ENCODE measurements at places on chromosomes 4 and X.

DNA sequence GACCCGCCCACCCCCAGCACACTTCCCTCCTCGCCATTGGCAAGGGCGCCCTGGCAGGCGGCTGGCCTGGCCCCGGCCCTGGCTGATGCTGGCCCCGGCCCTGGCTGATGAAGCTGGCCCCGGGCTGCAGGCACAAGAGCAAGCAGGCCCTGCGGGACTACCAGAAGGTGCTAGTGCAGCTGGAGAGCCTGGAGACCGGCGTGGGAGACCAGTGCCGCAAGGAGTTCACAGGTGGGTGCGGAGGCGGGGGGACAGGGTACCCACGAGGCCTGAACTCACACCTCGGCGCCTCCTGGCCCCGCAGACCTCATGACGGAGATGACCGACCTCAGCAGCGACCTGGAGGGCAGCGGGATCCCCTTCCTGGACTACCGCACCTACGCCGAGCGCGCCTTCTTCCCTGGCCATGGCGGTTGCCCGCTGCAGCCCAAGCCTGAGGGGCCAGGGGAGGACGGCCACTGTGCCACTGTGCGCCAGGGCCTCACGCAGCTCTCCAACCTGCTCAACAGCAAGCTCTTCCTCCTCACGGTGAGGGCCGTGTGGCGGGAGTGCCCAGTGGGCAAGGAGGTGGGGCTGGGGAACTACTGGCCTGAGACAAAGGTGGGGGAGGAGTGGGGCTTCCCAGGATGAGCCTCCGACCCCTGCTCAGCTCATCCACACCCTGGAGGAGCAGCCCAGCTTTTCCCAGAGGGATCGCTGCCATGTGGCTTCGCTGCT is 6.1 kb upstream of the SRPK3 start:
- DNase-seq = no peak

- DNase-seq = no peak
These were observed 980.8 kb upstream of the GRID2 start for GRCh38 chr4:91322961-91323360.

DNA sequence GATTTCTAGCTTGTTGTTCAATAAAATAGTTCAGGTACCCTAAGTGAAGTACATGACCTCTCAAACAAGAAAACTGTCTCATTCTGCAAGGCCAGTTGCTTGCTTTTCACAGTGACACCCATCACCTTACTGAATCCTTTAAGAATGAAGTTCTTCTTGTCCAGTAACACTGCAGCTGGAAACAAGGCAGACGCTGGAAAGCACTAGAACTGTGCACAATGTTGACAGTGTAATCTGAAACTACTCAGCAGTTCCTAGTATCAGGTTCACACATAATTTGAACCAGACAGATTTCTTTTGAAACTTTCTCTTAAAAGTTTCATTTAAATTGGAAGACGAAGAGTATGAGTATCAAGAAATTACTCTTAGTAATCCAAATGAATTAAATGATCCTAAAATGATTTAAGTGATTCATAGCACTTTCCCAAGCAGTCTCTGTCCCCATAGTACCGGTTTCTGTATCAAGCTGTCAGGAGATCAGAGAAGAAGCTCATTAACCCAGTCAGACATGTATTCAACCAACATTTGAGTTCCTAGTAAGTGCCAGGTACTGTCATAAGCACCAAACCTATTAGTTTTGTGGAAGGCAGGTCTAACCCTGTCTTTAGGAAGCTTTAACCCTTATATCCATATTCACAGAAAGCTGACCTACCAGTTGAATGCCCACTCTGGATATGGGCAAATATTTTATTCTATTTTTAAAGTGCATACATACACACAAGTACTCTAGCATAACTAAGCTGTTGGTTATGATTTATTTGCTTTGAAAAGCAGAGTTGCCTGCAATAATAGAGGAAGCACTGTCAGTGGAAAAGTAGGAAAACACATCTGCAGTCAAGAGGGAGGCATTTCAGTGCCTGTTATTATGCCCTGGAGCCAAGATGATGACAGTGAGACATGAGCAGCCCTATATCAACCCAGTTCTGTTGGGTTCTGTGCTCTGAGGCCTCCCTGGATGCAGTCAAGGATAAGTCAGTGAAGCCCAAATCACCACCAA is 63.6 kb downstream of the PALLD start:
- no peak for DNase-seq

GRCh38 chr4:140163029-140163810 is 9.2 kb upstream of the MAML3 start:
- DNase-seq = no peak

- no peak for DNase-seq
These were observed 112.4 kb downstream of the PSAPL1 start for GRCh38 chr4:7322166-7322991.

DNA sequence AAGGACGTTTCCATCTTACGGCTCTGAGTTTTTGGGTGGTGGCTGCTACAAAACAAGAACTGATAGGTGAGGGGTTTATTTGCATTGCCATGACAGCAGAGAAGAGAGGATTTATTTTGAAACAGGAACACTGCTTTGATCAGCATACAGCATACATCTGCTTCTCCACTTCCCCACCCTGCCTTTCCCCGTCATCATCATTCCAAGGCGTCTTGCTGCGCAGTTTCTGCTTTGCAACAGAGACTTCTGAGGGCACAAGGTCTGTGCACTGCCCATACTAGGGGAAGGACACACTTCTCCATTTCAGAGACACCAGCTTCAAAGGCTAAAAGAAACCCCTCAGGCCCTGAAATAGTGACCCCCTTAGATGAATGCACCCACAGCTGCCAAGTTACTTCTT is 19.1 kb downstream of the STARD8 start:
- no peak for DNase-seq

DNA sequence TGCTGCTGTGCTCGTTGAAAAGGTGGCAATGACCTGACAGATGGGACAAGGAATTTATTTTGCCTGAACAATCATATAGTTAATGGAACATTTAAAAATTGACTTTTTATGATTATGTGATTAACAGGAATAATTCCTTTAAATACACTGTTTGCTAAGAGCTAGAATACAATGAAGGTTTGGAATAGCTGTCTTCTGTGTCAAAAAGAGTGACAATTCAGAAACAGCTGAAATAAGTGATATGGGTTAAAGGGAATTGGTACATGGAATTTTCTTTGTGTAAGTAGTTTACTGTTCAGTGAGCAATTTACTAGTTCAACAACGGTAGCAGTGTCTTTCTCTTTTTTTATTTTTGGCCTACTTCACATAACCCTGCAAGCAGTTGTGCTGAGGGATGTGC is 1083.5 kb upstream of the GRID2 start:
- DNase-seq = no peak

DNA sequence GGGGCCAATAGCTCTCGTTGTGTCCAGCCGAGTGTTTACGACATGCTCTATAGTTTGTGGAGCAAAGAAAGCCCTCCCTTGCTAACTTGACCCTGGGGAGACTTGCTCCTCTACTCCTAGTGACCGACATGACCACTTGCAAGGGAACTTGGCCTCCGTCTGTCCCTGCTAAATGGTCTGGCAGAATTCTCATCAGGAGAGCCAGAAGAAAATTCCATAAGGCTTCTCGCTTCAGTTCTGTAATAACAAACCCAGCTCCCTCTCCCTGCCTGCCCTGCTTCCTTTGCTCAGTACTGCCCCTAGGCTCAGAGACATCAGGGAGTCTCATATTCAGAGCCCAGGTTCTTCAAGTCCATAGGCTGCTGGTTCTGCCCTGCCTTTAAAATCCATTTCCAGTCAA is 13.0 kb downstream of the DOCK11 start:
- DNase-seq = no peak

DNA sequence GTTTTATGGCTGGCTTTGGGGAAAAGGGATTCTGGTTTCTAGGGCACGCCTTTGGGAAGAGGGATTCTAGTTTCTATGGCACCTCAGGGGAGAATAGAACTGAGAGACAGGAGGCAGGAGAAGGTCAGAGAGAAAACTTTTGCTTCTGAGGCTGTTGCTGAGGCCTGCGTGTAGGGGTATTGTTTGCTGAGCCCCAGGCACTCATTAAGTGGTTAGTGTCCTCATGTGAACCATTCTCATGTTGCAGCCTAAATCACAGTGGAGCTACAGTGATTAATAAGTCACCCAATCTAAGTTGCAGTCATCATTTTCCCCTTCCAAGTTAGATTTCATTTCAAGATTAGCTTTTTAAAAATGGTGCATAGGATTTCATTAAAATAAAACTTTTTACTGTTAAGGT is 29.0 kb downstream of the VCX3A start:
- no peak for DNase-seq

DNA sequence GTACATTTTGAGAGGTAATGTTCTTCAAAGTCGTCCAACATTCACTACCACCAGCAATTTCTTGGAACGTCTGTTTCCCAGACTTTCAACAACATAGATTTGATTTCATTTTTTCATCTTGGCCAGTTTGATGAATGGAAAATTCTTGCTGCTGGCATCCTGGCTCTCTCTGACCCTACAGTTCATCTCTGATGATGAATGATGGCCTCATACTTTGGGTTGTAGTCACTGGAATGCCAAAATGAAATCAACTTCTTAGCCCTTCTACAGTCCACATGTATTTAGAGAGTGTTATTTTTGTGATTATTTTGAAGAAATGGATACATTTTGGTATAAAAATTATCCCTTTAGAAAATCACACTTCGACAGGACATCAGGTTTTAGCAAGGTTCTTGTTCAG is 8.8 kb downstream of the CHST7 start:
- no peak for DNase-seq

- no peak for DNase-seq
These were observed 155.7 kb downstream of the RAP1GDS1 start for GRCh38 chr4:98416844-98417243.

DNA sequence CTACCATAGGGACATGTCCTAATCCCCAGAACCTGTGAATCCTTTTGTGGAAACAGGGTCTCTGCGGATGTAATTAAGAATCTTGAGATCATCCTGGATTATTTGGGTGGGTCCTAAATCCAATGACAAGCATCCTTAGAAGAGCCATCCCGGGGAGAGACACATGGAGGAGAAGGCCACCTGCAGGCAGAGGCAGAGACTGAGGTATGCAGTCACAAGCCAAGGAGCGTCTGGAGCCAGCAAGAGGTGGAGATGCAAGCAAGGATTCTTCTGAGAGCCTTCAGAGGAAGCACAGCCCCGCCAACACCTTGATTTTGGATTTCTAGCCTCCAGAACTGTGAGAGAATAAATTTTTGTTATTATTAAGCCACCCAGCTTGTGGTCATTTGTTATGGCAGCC is 13.8 kb upstream of the FAT1 start:
- no peak for DNase-seq

DNA sequence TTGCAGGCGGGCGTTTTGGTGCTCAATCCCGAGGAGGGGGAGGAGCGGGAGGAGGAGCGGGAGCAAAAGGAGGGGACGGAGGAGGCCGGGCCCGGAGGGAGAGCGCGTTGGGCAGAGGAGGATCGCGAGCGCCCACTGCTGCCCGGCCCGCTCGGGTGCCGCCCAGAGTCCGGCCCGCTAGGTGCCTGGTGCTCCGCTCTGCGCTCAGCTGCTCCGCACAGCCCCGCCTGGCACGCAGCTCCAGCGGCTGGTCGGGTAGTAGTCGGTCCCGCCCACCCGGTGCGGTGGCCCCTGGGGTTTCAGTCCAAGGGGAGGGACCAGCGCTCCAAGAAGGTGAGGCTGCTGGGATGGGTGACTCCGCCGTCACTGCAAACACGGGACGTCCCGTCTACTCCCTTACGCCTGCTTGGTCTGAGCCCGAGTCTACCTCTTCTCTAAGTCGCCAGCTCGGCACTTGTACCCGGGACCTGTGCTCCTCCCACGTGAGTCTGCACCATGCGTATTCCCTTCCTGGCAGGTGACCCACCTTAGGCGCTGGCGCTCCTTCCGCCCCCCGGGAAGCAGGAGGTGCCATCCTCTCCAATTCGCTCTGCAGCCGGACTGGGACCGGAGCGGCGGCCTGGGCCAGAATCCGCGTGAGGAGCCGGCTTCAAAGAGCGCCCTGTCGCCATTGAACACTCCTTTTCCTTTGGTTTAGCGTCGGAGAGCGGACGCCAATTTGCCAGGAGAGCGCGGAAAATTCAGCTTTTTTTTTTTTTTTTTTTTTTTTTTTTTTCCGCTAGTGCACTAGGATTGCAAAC is 405 bp upstream of the HS3ST1 start:
- no peak for DNase-seq

DNA sequence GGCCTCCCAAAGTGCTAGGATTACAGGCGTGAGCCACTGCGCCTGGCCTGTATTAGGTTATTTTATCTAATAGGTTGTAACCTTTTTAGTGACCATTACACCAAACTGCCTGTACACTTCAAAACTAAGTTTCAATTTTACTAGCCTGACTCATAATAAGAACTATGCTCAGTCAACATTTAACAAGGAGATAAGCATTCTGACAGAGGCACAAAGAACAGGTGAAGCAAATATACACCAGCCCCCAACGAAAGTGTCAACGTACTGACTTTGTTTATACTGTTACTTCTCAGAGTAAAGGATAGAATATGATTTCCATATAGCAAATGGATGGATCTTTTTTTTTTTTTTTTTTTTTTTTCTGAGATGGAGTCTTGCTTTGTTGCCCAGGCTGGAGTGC is 62.8 kb downstream of the SHISA3 start:
- no peak for DNase-seq

GRCh38 chrX:125544031-125544660 is 224.5 kb downstream of the TEX13C start:
- DNase-seq = no peak

- DNase-seq = no peak
These were observed 21.6 kb upstream of the MAPK10 start for GRCh38 chr4:86381431-86381830.

- DNase-seq = no peak
These were observed 128.7 kb upstream of the GIMD1 start for GRCh38 chr4:106497271-106497670.

DNA sequence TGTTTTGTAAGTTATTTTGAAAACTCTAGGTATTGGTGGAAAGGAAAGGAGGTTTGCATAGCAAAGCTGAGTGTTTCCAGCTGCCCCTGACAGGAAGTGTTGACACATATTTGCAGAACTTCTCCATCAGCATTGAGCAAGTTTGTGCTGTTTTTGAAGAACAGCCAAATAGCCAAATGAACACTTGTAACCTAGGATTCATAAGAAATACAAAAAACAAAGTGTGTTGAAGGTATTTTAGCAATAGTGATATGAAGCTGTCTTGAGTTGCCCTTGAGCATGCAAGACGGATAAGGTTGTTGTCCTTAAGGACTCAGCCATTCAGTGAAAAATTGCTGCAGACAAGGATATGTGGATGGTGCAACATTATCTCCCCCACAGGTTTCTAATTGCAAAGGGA is 68.3 kb upstream of the PGM2 start:
- no peak for DNase-seq

DNA sequence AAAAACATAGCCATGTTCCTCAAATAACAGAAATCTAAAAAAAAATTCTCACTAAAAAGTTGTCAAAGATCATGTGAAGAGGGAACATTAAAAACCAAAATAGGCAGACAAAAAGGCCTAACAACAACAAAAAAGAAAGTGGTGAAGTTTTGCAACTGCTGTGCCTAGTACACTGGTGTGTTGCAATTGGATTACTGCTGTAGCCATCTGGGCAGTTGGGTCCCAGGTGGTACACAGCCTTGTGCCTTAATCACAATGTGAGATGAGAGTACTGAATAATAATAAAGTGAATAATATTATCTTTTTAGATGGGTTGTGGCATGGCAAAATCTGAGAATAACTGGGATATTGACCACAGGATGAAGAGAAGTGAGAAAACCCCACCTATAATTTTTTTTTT is 12.0 kb downstream of the C4orf54 start:
- DNase-seq = no peak

Data from hematopoietic multipotent progenitor cell treated with erythropoietin and hydrocortisone succinate and interleukin-3 and kit ligand, for 15 days (in vitro differentiated cells).